ENCODE measurements at places on chromosomes 1 and 21.

- no peak for DNase-seq
Measured at GRCh38 chr1:206058927-206059292, 5.9 kb downstream of the RHEX start.

DNA sequence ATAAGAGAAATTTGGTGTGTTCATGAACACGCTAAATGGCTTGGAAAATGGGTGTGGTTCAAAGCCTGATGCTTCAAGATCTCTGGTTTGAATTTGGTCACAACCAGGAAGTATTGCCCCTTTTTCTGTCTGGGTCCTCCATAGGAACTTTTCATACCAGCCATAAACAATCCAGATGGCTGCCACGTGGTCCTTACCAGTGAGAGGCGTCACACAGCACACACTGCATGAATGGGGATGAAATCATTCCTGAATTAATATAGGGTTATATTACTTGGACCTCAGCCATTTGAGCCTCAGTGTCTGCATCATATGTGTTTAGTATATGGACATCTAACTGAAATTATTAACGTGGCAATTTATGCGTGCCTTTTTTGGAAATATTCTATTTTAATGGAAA, 64.0 kb downstream of the PRRX1 start:
- no peak for DNase-seq

- DNase-seq: peak; percentile 97
Measured at GRCh38 chr1:200154069-200154767, 126.7 kb downstream of the NR5A2 start.

DNA sequence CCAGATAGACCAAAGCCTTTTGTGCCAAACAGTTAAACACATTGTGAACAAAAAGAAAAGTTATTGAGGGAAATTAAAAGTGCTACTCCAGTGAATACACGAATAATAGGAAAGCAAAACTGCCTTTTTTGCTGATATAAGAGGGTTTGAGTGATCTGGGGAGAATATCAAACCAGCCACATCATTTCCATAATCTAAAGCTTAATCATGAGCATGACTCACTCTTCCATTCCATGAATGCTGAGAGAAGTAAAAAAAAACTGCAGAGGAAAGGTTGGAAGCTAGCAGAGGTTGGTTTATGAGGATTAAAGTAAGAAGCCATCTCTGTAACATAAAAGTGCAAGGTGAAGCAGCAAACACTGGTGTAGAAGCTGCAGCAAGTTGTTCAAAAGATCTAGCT, 350.6 kb upstream of the NCAM2 start:
- no peak for DNase-seq

GRCh38 chr1:32736812-32737791, 34.5 kb upstream of the SYNC start:
- DNase-seq: no peak

DNA sequence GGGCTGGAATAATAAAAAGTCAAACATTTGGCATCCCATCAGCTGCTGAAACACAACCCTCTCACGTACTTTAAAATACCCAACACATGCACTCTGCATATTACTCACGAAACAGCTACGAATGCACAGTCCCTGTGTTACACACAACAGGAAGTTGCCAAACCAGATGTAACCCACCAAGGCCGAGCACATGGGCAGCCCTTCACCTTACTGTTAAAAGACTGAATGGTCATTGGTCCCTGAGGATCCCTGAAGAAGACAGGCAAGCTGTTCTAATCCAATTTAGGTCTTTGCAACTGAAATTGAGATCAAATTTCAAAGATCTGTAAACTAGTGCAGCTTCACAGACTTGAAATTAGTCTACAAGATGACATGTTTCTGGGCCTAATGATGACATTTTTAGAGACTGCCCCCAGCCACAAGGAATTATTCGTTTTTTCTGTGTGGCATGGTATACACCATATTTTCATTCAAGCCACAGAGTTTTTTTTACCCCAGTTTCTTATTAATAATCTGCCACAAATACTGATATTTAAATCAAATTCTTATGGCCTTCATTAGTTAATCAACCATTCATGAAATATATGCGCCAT, 25.6 kb upstream of the IER5 start:
- DNase-seq: peak; percentile 48

- no peak for DNase-seq
Measured at GRCh38 chr1:109850827-109851226, 59.8 kb upstream of the CSF1 start.

- no peak for DNase-seq
Measured at GRCh38 chr1:81922955-81923354, 122.2 kb downstream of the ADGRL2 start.

GRCh38 chr21:26965907-26966581, 844 bp downstream of the ADAMTS5 start:
- no peak for DNase-seq

GRCh38 chr1:208855403-208855802, 611.2 kb upstream of the PLXNA2 start:
- no peak for DNase-seq

DNA sequence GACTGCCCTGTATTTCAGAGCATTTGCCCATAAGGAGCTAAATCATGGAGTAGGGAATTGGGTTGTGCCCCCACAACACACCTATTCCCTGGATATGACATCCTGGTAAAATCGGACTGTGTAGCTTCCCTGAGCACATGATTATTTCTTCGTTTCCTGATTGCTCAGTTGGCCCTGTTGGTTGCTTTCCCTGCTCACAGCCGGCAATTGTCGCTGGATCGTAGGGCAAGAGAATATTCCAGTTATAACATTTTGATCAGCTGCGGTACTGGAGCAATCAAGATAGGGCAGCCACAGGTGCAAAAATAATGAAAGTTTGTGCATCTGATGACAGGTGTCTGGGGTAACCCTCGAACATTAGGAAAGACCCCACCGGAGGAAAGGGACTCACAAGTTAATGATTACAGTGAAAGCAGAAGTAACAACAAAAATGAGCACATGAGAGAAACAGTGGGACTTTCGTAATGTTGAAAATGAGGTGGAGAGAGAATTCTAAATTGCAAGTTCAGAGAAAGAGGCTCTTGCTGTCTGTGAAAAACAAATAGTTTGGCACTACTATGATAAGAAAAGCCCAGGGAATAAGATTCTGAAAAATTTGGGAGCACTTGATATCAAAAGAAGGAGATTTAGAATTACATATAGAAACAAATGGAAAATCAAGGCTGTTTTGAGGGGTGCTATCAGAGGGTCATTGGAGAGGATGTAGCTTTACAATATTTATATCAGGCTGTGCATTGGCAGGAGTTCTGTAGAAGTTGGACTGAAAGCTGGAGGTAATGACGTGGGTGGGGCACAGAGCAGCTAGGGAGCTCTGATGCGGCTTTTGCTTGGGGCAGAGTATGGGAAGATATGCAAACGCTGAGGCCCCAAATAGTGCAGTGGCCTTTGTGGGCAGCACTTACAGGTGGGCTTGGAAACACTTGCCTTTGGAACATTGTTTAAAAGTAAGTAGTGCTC, at the start of gene MAB21L3:
TSS of gene MAB21L3 (plus strand) at position 833 of the 957 bp plus-strand sequence. CDS start 1,217 bp downstream, outside the sequence.
- peak; percentile 21 for DNase-seq
